A172 (cell line): ENCODE measurements at places on chromosomes 3 and 15.

GRCh38 chr3:129035360-129036221 is 25.0 kb upstream of the GP9 start:
- DNase-seq = no peak

DNA sequence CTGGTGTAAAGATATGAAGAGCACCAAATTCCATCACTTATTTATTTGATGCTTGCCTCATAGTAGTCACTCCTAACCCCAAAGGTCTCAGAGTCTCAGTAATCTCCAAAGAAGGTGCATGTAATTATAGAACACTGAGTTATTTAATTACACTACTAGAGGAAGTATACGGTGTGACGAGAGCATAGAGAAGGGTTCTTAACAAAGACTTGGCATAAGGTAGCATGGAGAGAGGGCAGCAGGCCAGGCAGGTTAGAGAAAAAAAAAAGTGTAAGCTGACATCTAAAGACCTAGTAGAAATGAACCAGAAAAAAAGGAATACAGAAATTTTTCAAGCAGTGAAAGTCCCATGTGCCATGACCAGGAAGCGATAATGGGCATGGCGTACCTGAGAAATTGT is 213.3 kb upstream of the TGFBR2 start:
- DNase-seq = no peak

GRCh38 chr3:15630646-15631350 is 29.3 kb downstream of the BTD start:
- peak; percentile 91 for DNase-seq

DNA sequence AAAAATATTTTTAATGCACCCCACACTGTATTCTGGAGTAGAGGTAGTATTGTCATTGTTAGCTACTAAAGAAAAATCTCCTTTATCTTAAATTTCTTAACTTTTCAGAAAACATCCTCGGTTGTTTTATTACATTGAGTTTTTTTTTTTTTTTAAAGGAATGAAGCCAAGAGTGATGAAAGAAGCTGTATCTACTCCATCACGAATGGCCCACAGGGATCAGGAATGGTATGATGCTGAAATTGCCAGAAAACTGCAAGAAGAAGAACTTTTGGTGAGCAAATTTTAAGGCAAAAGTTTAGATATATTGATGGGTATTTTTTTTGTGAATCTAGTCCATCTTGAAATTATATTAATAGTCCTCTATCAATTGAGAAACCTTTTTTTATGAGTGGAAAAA is 49.7 kb upstream of the UTS2B start:
- DNase-seq = no peak

DNA sequence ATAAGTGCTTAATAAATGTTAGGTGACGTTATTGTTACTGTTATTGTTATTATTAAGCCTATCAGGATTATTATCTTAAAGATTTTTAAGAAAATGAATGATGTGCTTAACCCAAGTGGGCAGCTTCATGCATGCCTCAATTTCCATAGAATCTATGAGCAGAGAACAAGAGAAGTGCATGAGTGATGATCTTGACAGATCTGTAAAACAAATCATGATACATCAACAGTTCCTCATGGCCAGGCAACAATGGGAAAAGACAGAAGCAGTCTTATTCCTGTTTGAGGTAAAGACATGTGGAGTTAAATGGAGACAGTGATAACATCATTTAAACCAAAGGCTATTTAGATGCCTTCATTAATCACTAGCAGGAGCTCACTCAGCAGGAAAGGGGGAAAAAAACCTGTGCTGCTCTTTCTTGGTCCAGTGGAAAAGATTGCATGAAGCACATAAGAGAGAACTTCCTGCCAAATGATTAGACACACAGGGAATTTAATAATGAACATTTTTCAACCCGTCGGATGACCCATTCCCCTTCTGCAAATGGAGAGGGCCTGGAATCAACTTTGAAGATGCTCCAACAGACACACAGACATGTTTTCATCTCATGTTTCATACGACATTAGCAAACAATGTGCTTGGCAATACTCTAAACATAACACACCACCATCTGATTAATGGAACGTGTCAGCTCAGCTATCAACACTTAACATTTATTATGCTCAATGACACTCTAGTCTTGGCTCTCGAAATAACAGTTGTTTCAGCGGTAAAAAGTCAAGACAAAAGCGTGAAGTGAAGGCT is 212.2 kb upstream of the LRRN1 start:
- DNase-seq = no peak

DNA sequence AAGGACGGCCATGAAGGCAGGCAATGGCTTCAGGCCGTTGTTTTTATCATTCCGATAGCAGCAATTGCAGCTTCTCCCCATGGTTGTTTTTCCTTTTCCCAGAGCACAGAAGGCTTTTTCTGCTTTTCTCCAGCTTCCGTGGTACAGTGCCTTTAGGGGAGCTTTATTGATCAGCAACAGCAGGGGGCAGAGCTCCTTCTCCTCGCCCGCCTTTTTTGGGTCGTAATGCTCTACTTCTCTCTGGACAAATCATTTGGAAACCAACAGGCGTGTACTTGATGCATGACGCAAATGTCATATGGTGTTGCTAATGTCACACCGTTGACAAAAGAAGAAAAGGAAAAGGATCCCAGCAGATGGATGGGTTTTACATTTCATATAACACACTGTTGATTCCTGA is 79.7 kb upstream of the SNRK start:
- no peak for DNase-seq

- no peak for DNase-seq
These were observed 116.4 kb upstream of the HES1 start for GRCh38 chr3:194019398-194020165.

GRCh38 chr15:90058308-90058707 is 44.0 kb downstream of the IDH2 start:
- no peak for DNase-seq

DNA sequence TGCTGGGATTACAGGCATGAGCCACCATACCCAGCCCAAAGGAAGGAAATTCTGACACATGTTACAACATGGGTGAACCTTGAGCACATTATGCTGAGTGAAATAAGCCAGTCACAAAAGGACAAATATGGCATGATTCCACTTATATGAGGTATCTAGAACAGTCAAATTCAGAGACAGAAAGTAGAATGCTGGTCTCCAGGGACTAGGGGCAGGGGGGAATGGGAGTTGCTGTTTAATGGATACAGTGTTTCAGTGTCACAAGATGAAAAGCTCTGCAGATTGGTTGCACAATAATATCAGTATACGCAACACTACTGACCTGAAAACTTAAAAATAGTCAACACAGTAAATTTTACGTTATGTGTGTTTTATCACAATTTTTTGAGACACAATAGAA is 4.1 kb downstream of the SPATA12 start:
- DNase-seq = no peak

DNA sequence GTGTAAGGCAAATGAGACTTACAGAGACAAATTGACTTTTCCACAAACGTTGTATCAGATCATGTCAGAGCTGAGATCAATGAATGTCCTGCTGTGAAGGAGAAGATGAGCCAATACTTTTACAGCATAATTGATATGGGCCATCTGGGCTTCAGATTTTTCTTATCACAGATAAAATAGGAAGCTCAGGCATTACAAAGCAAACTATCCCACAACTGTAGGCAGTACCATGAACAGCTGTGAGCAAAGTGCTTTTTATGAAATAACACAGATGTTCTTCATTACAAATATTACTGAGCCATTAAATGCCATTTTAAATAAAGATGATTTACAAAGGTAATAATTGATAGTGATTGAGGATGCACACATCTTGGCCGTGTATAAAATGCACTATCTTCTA is 852.3 kb downstream of the OTOL1 start:
- no peak for DNase-seq

GRCh38 chr3:184003187-184003967 is 14.3 kb downstream of the ABCC5 start:
- DNase-seq = no peak

DNA sequence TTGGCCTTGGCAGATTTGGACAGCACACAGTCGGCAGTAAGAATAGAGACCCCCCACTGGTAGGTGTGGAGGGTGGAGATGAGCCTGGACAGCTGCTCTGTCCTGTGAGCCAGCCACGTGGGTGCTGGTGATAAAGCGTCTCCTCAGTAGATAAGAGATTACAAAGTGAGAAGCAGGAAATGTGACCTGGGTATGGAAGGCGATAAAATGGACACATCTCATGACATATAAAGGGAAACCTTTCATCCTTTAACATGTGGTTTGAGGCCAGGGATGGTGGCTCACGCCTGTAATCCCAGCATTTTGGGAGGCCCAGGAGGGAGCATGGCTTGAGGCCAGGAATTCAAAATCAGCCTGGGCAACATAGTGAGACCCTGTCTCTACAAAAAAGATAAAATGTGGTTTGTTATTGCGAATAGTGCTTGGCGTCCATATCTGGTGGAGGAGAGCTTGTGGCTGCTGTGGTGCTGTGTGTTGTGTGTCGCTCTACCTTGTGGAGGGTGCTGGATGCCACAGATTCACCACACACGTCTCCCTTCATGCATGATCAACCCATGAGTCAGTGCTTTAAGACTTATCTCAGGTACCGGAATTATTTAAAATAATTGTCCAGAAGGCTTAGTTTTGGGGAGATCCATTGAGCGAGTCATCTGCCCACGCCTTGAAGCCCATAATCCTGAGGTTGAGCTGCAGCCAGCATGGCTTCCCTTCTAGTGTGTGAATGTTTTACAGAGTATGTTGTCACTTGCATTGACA is 157.0 kb downstream of the GABRG3 start:
- DNase-seq = no peak

GRCh38 chr3:73525591-73525990 is 99.2 kb downstream of the PDZRN3 start:
- no peak for DNase-seq

- no peak for DNase-seq
These were observed 183.9 kb downstream of the SHQ1 start for GRCh38 chr3:72664184-72664975.

- peak; percentile 13 for DNase-seq
These were observed at the start of gene GADL1 for GRCh38 chr3:30894521-30895251. Gene GADL1, minus strand, starts transcription at chr3:30894661. Its CDS starts 47 bp downstream, at chr3:30894614.

DNA sequence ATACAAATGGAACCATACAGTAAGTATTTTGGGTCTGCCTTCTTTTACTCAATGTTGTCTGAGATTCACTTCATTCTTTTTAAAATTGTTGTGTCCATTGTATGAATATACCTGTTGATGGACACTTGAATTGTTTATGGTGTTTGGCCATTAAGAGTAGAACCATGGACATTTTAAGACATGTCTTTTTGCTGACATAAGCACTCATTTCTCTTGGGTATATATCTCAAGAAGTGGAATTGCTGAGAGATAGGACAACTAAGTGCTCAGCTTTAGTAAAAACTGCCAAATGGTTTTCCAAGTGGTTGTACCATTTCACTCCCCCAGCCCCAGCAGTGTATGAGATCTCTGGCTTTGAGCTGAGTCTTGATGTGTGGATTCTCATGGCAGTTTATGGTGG is 28.2 kb downstream of the POMGNT2 start:
- no peak for DNase-seq

GRCh38 chr15:98493966-98494511 is 154.3 kb upstream of the IGF1R start:
- DNase-seq = no peak

DNA sequence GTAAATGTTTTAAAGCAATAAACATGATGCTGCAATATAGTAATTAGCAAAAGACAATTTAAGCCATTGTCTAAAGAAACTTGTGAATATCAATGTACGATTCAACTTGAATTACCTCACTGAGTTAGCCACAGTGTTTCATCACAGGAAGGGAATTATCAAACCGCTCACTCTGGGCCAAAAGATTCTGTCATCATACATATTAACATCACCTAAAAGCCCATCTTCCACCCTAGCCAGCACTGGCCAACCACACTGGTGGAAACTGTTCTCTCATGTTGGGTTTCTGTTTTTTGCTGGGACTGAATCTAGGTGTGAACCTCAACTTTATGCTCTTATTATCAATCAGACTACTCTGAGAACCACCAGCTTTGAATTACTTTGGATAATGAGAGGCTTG is 497.7 kb upstream of the THBS1 start:
- DNase-seq = no peak

DNA sequence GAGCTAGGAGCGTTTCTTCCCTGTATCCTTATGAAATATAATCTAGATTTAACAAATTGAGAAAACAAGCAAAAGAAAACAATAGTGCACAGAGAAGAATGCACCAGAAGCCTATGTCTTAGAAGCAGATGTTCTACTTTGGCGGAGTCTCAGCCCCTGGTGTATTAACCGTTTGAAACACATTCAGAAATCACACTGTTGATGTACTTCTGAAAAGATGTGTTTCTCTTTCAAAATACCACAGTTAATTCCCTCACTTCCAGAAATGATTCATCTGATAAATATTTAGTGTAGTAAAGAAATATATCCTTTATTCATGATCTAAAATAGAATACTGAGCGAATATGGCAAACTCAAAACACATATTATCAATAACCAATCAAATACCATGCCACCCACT is 77.7 kb downstream of the CBLB start:
- peak; percentile 16 for DNase-seq

GRCh38 chr3:134839990-134840389 is 44.9 kb downstream of the EPHB1 start:
- DNase-seq = no peak
